ENCODE measurements at places on chromosomes 16 and 17.

DNA sequence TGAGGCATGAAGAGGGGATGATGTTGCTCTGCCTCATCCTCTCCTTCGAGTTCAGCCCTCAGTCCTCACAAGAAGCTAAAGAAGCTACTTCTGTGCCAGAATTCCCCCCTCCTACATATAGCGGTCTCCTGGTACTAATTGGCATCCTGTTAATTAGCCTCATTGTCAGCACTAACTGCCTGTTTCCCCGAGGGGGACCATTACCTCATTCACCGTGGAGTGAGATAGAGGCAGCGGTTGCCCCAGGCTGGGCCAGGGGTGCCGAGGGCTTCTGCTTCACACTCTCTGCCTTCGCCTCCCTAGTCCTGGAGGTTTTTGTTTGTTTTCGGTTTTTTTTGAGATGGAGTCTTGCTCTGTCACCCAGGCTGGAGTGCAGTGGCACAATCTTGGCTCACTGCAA is 5.7 kb upstream of the MINK1 start:
- no peak for DNase-seq

DNA sequence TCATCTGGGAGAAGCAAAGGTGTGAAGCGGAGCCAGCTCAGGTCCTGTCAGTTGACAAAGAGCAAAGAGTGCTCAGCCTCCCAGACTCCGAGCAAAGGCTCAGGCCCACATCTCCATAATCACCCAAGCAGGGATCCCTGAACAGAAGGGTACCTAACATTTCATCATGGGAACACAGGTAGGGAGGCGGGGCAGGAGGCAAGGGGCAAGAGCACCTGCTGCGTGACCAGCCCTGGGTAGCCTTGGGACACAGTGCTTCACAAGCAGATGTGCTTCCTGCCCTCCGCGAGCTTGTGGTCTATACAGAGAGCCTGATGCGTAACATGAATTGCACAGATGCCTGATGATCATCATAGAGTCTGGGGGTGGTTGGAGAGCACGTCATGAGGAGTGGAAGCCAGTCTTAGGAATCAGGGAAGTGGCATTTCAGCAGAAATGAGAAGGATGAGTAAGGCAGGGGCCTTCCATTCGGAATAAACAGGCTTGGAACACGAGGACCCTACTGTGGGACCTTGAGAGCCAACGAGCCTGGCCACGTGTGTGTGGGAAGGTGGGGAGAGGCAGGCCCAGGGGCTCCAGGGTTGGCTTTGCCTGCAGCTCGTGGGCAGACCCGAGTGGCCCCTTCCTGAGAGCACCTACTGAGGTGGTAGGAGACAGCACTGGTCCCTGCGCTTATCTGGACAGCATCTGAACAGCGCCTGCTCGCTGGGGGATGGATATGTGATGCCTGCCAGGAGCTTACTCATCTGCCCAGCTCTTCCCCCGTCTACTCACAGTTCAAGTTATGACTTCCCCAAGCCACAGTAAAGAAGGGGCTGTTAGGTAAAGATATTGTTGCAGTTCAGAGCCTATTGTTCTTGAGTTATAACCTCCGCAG is 125.8 kb downstream of the CCDC182 start:
- no peak for DNase-seq

DNA sequence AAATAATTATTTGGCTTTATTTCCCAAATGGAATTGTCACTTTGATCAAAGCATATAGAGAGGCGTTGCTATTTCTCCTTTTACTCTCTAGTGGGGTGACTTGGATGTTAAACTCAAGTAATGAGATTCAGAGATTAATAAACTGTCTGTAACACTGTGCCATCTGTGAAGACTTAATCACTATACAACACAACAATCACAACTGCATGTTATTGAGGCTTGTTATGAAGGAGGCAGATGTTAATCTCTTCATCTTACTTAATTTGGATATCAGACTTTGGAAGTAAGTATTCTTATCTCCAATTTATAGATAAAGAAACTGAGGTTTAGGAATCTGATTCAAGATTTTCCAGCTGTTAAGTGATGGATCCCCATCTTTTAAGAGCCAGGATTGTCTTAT is 132.5 kb downstream of the CNTNAP4 start:
- DNase-seq, result no peak

GRCh38 chr17:18960241-18960665 is 8.3 kb downstream of the SLC5A10 start:
- DNase-seq, result no peak

DNA sequence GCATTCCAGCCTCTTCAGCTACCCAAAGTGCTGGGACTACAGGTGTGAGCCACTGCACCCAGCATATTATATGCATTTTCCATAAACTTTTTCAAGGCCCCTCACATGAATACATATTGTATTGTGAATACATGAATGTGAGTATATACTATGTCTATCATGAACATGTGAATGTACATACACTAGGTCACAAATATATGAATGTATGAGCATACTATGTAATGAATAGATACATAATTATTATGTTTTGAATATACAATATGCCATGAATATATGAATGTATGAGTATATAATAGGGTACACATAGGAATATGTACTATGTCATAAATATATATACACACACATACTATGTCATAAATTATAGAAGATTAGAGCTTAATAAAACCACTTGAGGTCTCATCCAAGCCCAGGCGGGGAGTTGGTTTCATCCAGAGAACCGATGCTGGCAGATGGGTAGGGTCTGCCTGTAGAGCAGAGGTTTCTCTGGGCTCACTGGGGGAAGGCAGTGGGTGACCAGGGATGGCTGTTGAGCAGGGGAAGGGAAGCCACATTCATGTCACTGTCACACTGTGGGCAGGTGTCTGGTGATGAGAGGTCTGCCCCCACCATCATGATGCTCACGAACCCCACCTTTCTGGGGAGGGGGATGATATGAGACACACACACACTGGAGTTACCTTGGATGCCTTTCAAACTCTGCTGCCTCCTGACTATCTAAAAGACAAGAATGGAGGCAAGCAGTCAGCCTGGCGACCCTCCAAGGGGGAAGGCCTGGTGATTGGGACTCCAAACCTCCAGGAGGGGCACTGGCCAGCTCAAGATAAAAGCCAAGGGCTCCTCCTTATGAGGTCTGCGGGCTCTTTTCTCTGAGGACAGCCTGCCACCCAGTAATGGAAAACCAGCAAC is 7.3 kb downstream of the C16orf95 start:
- no peak for DNase-seq
